A549 treated with CpdA at 1 μM for 4 hours (cell line): ENCODE measurements at places on chromosomes 4 and X. TPM values are rescaled to one million over a fixed set of nuclear protein-coding genes. Genes with fewer than 3 reads are reported as not detected.

The XPNPEP2 gene
- total RNA-seq = not detected in 5 replicates

The SPANXB1 gene
- 2.7 to 4.0 TPM (median 3.2 TPM) in 5 replicates for total RNA-seq

The ZCCHC12 gene
- 0.09 to 0.28 TPM (median 0.21 TPM) in 5 replicates for total RNA-seq

The TLR2 gene
- total RNA-seq = 0.12 to 0.18 TPM (median 0.14 TPM) in 4 of 5 replicates, not detected in the other

The TGIF2LX gene
- not detected in 5 replicates for total RNA-seq

The GUCY1B1 gene
- total RNA-seq = 0.12 to 0.31 TPM (median 0.20 TPM) in 5 replicates

The EGFL6 gene
- total RNA-seq = not detected in 5 replicates

The RNF212 gene
- total RNA-seq = 1.2 to 3.6 TPM (median 2.5 TPM) in 5 replicates

The IL21 gene
- total RNA-seq = not detected in 5 replicates

The GPC3 gene
- 0.16 TPM in 1 of 5 replicates, not detected in the others for total RNA-seq

The SERPINA7 gene
- total RNA-seq = not detected in 5 replicates

The STPG2 gene
- not detected in 5 replicates for total RNA-seq

The OSTC gene
- total RNA-seq = 97.0 to 120 TPM (median 97.8 TPM) in 5 replicates

The LNX1 gene
- 0.07 to 0.09 TPM (median 0.07 TPM) in 3 of 5 replicates, not detected in the others for total RNA-seq

The REELD1 gene
- not detected in 5 replicates for total RNA-seq

The FDCSP gene
- total RNA-seq = not detected in 5 replicates

The COL4A5 gene
- total RNA-seq = 13.1 to 16.5 TPM (median 13.5 TPM) in 5 replicates

The AMBN gene
- total RNA-seq = not detected in 5 replicates

The KLKB1 gene
- total RNA-seq = 0.19 TPM in 1 of 5 replicates, not detected in the others

The FHDC1 gene
- total RNA-seq = 0.25 to 0.37 TPM (median 0.33 TPM) in 5 replicates

The FREM3 gene
- not detected in 5 replicates for total RNA-seq

The BCAP31 gene
- total RNA-seq = 359 to 414 TPM (median 373 TPM) in 5 replicates

The PWWP3B gene
- not detected in 5 replicates for total RNA-seq

The GALNTL6 gene
- 0.05 TPM in 1 of 5 replicates, not detected in the others for total RNA-seq

The LINC00632 gene
- total RNA-seq = 2.3 to 3.1 TPM (median 2.9 TPM) in 5 replicates

The ASB11 gene
- total RNA-seq = 0.03 TPM in 1 of 5 replicates, not detected in the others

The GAGE12E gene
- total RNA-seq = not detected in 5 replicates

The MAPK10 gene
- 0.34 to 0.66 TPM (median 0.44 TPM) in 5 replicates for total RNA-seq

The XKRX gene
- total RNA-seq = 0.16 to 0.30 TPM (median 0.26 TPM) in 5 replicates

The PRDM8 gene
- total RNA-seq = 0.22 to 0.60 TPM (median 0.33 TPM) in 5 replicates

The ABCB7 gene
- total RNA-seq = 13.9 to 17.9 TPM (median 16.0 TPM) in 5 replicates

The SSX4B gene
- not detected in 5 replicates for total RNA-seq

The TSPAN7 gene
- 2.4 to 3.5 TPM (median 3.2 TPM) in 5 replicates for total RNA-seq

The KCND1 gene
- 0.86 to 2.0 TPM (median 1.2 TPM) in 5 replicates for total RNA-seq

The CHRNA9 gene
- total RNA-seq = 1.1 to 1.8 TPM (median 1.8 TPM) in 5 replicates

The USP17L10 gene
- not detected in 5 replicates for total RNA-seq

The AADAT gene
- 7.6 to 10.0 TPM (median 8.7 TPM) in 5 replicates for total RNA-seq

The MAGED4 gene
- 3.2 to 12.0 TPM (median 7.7 TPM) in 5 replicates for total RNA-seq

The AR gene
- total RNA-seq = 3.4 to 4.1 TPM (median 3.5 TPM) in 5 replicates

The CACNA1F gene
- not detected in 5 replicates for total RNA-seq

The EPHA5 gene
- total RNA-seq = 0.22 to 0.56 TPM (median 0.41 TPM) in 5 replicates

The SAGE1 gene
- total RNA-seq = 0.02 to 0.07 TPM (median 0.05 TPM) in 3 of 5 replicates, not detected in the others

The ATOH1 gene
- not detected in 5 replicates for total RNA-seq

The PDCL2 gene
- not detected in 5 replicates for total RNA-seq

The MAGEB6 gene
- 0.03 to 0.19 TPM in 2 of 5 replicates, not detected in the others for total RNA-seq

The ADGRA3 gene
- 19.4 to 26.9 TPM (median 25.1 TPM) in 5 replicates for total RNA-seq

The MAGEA10 gene
- 0.02 TPM in 1 of 5 replicates, not detected in the others for total RNA-seq

The MAGEC2 gene
- not detected in 5 replicates for total RNA-seq

The ZCCHC18 gene
- total RNA-seq = 0.13 to 0.31 TPM (median 0.21 TPM) in 4 of 5 replicates, not detected in the other

The S100P gene
- total RNA-seq = 17.7 to 70.6 TPM (median 57.8 TPM) in 5 replicates
